Fibroblast of villous mesenchyme (primary cell): ENCODE measurements at places on chromosomes 5 and 9. TPM values are rescaled to one million over a fixed set of nuclear protein-coding genes. Genes with fewer than 3 reads are reported as not detected.

DNA sequence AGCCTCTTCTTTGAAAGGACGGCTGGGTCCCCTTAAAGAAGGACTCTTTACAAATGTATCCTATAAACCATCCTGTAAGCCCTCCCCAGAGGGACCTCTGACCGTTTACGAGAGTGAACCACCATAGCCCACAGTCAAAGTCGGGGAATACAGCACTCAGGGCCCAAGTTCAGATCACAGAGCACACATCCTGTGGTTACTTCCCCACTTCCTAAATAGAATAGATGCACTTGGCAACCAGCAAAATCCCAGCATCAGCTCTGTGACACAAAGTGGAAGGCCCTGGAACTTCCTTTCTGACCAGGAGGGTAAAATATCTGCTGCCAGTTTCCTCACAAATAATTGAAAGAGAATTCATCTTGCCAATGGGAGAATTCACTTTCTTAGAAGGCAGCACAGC is 6.9 kb upstream of the IGFBPL1 start:
- no peak for DNase-seq

GRCh38 chr5:14607104-14607503 is 25.5 kb downstream of the OTULINL start:
- no peak for DNase-seq

DNA sequence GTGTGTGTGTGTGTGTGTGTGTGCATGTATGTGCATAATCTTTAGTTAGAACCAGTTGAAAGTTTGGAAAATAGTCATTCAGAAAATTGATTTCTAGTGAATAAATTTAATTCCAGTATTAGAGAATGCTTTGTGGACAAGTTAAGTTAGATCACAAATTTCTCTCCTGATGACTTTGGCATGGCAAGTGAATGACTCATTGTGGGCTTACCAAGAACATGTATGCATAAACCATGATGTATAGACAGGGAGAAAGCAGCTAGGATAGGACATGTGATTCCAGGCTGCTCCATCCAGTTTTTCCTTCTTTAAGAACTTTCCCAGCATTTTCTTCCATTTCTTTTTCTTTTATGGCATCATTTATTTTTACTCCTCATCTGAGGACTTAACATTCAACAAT is 85.7 kb upstream of the SGCD start:
- DNase-seq = no peak

GRCh38 chr5:178757049-178757809 is 26.8 kb upstream of the ZNF354A start:
- no peak for DNase-seq

GRCh38 chr9:128992995-128993394 is 35.1 kb downstream of the SH3GLB2 start:
- peak; percentile 23 for DNase-seq

- DNase-seq = no peak
These were observed 105.6 kb downstream of the PSD2 start for GRCh38 chr5:139901251-139901575.

GRCh38 chr5:143683459-143683858 is 128.5 kb upstream of the HMHB1 start:
- DNase-seq = no peak

DNA sequence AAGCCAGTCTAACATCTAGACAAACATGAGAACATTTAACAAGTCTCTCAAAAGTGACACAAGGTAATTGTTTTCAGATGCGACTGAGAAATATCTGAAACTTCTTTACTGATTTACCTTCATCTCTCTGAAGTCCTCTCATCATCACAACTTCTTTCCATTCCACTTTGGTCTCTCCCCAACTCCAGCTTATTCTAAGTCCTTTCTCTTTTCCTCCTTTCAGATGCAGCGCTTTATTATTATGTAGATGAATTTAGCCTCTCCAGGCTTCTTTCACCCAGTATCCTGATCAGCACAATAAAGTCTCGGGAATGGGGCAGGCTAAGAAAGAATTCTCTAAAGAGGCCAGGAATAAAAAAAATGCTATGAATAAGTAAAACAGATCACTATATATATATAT is 128.0 kb downstream of the KCTD16 start:
- no peak for DNase-seq

- DNase-seq = peak; percentile 33
These were observed 18.7 kb downstream of the ERGIC1 start for GRCh38 chr5:172852490-172853354.

GRCh38 chr5:16812448-16812847 is 123.6 kb downstream of the MYO10 start:
- DNase-seq = peak; percentile 83

DNA sequence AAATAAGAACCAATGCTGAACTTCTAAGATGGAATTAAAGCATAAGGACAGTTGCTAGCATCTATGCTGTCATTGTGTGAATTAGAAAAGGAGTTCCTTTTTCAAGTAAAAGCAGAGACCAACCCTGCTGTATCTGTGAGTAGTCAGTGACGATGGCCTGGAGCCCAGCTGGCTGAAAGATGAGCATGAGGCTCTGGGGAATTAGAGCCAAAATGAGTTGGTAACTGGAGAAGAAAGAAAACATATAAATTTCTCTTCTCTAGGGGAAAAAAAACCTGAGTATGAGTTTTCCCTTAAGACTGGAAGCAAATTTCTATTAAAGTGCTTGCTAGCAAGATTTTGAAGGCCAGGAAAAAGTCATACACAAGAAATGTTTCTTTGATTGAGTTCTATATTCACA is 1.6 kb upstream of the SPZ1 start:
- peak; percentile 8 for DNase-seq

- peak; percentile 43 for DNase-seq
These were observed 8.2 kb downstream of the GALNT10 start for GRCh38 chr5:154198611-154199230.

DNA sequence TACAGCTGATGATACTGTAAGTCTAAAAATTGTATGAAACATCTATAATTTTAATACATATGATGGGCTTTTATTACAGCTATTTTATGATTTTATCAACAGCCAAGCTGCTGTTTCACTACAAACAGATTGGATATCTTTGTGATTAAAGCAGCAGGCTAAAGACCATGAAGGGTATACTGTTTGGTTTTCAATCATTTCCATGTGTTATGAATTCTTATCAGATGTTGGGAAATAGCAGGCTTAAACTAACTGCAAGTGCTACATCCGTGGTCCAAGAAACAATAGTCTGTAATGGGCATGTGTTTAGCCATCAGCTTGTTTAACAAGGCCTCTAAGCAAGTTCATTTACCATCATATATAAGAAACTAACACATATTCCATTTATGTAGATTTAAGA is 107.5 kb downstream of the CWC27 start:
- DNase-seq = peak; percentile 12

- no peak for DNase-seq
These were observed 19.2 kb upstream of the ZNF131 start for GRCh38 chr5:43101491-43101890.

DNA sequence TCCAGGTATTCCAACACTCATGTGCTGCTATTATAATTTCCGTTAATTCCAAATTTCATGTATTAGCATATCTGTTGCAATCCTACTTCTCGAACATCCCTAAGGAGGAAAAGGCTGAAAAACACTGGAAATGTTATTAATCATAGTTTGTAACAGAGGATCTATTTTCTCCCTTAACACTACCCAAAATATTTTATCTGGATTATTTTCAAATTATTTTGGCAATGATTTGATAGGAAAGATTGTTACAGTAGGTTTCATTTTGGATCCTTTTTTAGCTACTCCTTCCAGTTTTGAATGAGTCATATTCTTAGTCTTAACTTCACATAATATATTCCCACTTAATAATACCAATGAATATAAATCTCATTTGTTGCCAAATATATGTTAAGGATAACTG is 13.9 kb upstream of the NAA35 start:
- DNase-seq = no peak

DNA sequence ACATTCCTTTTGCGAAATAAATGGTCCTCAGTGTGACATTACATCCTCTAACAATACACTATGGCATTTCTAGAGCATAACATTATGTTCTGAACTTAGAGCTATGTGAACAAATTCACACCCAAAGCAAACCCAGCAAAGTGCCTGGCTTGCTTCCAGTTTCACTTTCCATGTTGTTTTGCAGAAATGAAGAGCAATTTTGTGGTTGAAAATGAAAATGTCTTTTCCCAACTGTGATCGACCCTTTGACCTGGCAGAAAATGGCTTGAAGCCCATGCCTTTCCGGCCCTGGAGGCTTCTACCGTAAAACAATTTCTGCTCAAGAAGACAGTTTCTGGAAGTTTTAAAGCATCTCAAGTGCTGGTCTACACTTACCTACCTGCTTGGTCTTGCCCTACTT is 344.7 kb upstream of the RGMB start:
- peak; percentile 87 for DNase-seq

DNA sequence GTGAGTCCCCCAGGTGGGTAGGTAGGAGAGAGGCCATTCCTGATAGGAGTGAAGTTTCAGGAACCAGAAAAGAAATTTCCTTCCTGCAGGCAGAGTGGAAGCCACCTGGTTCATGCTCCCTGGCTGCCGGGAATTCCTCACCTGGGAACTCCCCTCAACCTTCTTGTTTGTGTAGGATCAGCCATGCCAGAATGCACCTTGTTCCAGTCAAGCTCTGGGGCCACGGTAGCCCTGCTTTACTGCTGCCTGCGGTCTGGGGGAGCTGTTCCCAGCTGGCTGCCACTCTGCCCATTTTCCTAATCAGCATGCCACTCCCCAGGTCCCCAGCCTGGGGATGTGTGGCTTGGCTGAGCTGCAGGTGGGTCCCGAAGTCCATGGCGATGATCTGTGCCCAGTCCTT is 18.7 kb upstream of the B4GALT1 start:
- DNase-seq = no peak

The PTGER4 gene
- total RNA-seq = 4.3 and 8.7 TPM in 2 replicates

The HTR4 gene
- total RNA-seq = not detected in 2 replicates

The TMEM174 gene
- total RNA-seq = not detected in 2 replicates

The DNAJC25 gene
- 7.1 and 9.9 TPM in 2 replicates for total RNA-seq

The TNC gene
- total RNA-seq = 371 and 386 TPM in 2 replicates

The SGCD gene
- total RNA-seq = 13.8 and 15.1 TPM in 2 replicates
